ENCODE measurements at places on chromosomes 16 and 17. TPM values are rescaled to one million over a fixed set of nuclear protein-coding genes. Genes with fewer than 3 reads are reported as not detected.

DNA sequence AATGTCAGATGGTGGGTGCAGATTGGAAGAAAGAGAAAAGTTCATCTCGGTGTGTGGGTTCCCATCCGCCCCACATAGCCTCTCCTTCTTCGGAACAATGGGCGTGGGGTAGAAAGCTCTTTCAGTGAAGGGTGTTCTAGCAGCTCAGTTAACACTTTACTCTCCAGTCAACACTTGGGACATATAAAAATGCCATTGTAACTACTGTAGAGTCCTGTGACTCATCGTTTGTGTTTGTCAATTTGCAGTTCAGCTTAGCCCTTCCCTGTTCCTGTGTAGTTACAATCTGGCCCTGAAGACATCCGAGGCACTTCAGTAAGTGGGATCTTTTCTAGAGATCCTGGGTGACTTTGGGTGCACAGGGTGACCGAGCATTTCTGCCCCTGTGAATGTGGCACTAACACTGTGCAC lies 11.5 kb upstream of the CLEC18C start:
- DNase-seq: no peak
- H3K4me1 ChIP-seq: no peaks in the 10 kb centered on the region
- H3K27ac ChIP-seq: no peak overlapping the region
- no peaks in the 10 kb centered on the region for H3K27me3 ChIP-seq
- peaks cover 59% of the 10 kb centered on the region for H3K36me3 ChIP-seq

GRCh38 chr17:81641825-81642489 lies 5.0 kb downstream of the TSPAN10 start:
- peaks cover 2% of the 10 kb centered on the region for H3K4me1 ChIP-seq
- no peak overlapping the region for H3K27ac ChIP-seq
- H3K36me3 ChIP-seq: no peaks in the 10 kb centered on the region

DNA sequence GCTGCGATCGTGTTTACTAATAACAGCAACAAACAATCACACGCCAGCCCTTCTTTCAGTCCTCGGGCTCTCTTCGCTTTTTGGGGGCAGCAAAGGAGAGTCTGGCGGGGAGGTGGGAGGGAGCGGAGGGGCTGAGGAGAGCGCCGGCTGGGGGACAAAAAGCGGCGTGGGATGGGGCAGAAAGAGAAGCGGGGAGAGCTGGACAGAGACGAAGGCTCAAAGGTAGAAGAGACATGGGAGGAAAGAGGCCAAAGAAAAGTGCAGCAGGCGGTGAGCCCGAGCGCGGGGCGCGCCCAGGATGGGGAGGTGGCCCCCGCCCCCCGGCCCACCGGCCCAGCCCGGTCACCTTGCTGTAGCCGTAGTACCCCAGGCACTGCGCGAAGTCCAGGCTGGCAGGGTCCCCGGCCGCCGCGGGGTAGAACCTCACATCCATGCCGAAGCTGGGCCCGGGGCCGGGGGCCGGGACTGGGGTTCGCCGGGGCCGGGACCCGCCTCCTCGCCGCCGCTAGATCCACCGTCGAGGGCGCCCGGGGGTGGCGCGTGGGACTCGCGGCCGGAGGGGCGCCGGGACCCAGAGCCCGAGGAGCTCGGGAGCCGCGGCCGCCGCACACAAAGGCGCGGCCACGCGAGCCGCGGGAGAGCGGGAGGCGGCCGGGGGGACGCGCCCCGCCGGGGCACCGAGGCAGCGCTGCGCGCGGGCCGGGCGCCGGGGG lies 496 bp downstream of the TOX3 start:
- H3K4me3 ChIP-seq: no peak overlapping the region
- H3K36me3 ChIP-seq: no peaks in the 10 kb centered on the region
- H3K27ac ChIP-seq: no peak overlapping the region

- no peaks in the 10 kb centered on the region for H3K27me3 ChIP-seq
- no peaks in the 10 kb centered on the region for H3K36me3 ChIP-seq
- no peak overlapping the region for H3K4me3 ChIP-seq
- no peaks in the 10 kb centered on the region for H3K4me1 ChIP-seq
- no peak overlapping the region for H3K27ac ChIP-seq
Measured at GRCh38 chr17:5678171-5678570, 93.9 kb upstream of the NLRP1 start.

GRCh38 chr17:71188811-71189492 lies 931.9 kb upstream of the SOX9 start:
- no peak overlapping the region for H3K4me3 ChIP-seq
- H3K27ac ChIP-seq: no peak overlapping the region
- H3K27me3 ChIP-seq: no peaks in the 10 kb centered on the region

GRCh38 chr16:53061701-53062159 lies 6.9 kb downstream of the CHD9 start:
- no peak overlapping the region for H3K4me3 ChIP-seq
- H3K36me3 ChIP-seq: no peaks in the 10 kb centered on the region
- no peak for DNase-seq
- peaks cover 5% of the 10 kb centered on the region for H3K4me1 ChIP-seq
- peak overlapping the region; percentile 1 for H3K27ac ChIP-seq
- no peaks in the 10 kb centered on the region for H3K27me3 ChIP-seq

GRCh38 chr16:75087375-75087979 lies 29.1 kb downstream of the LDHD start:
- H3K36me3 ChIP-seq: no peaks in the 10 kb centered on the region
- H3K27ac ChIP-seq: no peak overlapping the region
- H3K4me3 ChIP-seq: no peak overlapping the region
- no peak for DNase-seq

DNA sequence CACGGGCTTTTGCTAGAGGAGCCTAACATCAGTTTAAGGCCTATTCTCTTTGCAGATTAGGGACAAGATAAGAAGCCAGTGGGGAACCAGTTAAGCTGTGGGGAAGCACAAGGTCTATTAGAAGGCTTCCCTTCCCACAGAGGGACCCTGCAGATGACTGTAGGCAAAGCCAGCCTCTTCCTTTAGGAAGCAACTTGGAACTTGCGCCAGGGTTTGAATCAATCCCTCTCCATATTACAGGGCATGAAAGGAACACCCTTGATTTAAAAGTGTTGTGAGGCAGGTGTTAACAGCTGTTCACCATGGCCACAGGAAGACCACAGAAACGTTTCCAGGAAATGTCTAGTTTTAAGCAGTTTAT lies 77.3 kb downstream of the RPTOR start:
- no peak overlapping the region for H3K4me3 ChIP-seq
- no peak for DNase-seq
- H3K27me3 ChIP-seq: no peaks in the 10 kb centered on the region

- no peaks in the 10 kb centered on the region for H3K36me3 ChIP-seq
- peak overlapping the region; percentile 9 for H3K27ac ChIP-seq
- no peak for DNase-seq
- H3K27me3 ChIP-seq: no peaks in the 10 kb centered on the region
Measured at GRCh38 chr17:74677558-74678466, 34.9 kb downstream of the CD300LF start.

DNA sequence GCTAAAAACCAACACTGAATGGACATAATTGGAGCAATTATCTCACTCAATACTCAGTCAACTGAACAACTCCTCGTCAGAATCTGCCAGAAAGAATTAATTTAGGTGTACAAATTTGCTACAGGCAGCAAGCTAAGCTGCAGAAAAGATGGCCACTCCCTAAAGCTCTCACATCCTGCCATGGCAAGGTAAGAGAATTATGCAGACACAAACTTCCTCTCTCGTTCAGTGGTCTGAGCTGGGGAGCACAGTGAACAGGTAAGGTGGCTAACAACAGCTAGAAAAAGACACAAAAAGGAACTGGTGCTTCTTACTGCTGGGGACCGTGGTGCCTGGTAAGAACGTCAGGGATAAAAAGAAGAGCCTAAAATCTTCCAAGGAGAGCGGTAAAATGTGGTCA lies 74.9 kb upstream of the BCAR1 start:
- DNase-seq: no peak
- no peak overlapping the region for H3K27ac ChIP-seq
- H3K27me3 ChIP-seq: no peaks in the 10 kb centered on the region
- peaks cover 7% of the 10 kb centered on the region for H3K4me1 ChIP-seq

- DNase-seq: no peak
- H3K27me3 ChIP-seq: peaks cover 2% of the 10 kb centered on the region
Measured at GRCh38 chr16:11636172-11636721, 32.0 kb upstream of the SNN start.

GRCh38 chr17:66302761-66303626 lies 581 bp downstream of the PRKCA start:
- H3K27ac ChIP-seq: no peak overlapping the region
- peak overlapping the region; percentile 74 for H3K4me3 ChIP-seq
- H3K36me3 ChIP-seq: no peaks in the 10 kb centered on the region
- no peaks in the 10 kb centered on the region for H3K27me3 ChIP-seq
- H3K4me1 ChIP-seq: peaks cover 18% of the 10 kb centered on the region

DNA sequence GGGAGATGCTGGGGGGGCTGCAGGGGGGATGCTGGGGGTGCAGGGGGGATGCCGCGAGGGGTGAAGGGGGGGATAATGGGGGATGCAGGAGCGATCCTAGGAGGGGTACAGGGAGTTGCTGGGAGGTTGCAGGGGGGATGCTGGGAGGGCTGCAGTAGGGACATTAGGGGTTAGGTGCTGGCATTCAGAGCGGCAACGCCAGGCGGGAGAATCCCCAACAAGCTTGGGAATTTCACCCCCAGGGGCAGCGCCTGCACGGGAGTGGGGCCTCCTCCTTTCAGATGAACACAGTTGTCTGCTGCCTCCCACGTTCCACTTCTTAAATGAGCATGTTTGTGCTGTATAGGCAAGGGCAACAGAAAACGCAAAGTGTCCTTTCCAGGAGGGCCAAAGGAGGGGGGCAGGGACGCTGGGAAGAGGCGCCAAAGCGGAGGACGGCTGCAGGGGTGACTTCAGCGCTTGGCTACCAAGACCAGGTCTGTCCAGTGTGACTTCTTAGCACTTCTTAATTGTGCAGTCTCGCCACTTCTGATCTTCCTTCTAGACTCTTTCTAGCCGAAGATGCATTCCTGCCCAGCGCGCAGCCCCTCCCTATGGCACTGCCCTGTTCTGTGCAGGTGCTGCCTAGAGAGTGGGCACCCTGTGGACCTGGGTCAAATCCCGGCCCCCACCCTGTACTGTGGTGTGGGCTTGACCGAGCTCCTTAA lies 2.0 kb upstream of the SLC6A4 start:
- peaks cover 31% of the 10 kb centered on the region for H3K4me1 ChIP-seq
- peaks cover 10% of the 10 kb centered on the region for H3K27me3 ChIP-seq
- DNase-seq: no peak
- H3K4me3 ChIP-seq: no peak overlapping the region
- H3K27ac ChIP-seq: no peak overlapping the region
- no peaks in the 10 kb centered on the region for H3K36me3 ChIP-seq

Gene COPZ2
- total RNA-seq: 2.0 TPM

Gene CD300LB
- total RNA-seq: not detected

Gene ZG16B
- not detected for total RNA-seq

Gene KRTAP9-4
- not detected for total RNA-seq

Gene KCNJ18
- not detected for total RNA-seq

Gene SLFN12
- 8.1 TPM for total RNA-seq

Gene USP6
- total RNA-seq: 0.09 TPM

Gene KRTAP9-9
- total RNA-seq: not detected
